ENCODE measurements at places on chromosomes 2 and 18.

DNA sequence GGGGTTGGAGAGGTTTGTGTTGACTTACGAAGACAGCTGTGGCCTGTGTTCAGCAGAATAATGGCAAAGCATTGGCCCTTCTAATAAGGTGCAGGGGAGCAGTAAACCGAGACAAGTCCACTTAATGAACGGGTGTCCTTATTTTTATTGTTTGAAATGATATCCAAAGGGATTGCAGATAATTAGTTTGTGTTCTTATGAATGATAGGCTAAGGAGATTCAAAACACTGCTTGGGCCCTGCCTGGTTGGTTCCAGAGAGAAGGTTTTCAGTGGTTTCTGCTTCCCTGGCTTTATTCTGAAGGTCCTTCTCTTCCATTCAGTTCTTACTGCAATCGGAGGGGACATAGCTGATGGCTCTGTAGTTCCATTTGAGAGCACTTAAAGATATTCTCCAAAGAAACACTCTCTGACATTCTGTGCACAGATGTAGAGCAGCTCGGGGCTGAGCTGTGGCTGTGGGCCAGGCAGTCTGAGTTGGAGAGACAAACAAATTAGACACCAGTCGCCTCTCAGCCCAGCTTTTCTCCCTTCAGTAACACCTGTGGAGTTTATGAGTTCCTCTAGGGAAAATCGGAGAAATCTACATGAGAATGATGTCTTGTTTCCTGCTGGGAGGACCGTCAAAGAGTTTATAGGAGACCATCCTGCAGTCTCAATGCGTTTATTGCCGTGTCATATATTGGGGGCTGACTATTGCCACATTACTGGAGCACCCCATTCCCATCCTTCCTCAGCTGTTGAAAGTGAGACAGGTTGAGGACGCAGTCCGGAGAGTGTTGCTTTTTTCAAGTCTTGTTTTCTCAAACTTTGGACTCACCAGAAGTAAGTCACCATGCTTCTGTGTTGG, 6.5 kb downstream of the GREB1 start:
- DNase-seq = no peak

- no peak for DNase-seq
These were observed 283.6 kb downstream of the RBM43 start for GRCh38 chr2:150978053-150978452.

- no peak for DNase-seq
These were observed 60.7 kb downstream of the TTC27 start for GRCh38 chr2:32688541-32688940.

DNA sequence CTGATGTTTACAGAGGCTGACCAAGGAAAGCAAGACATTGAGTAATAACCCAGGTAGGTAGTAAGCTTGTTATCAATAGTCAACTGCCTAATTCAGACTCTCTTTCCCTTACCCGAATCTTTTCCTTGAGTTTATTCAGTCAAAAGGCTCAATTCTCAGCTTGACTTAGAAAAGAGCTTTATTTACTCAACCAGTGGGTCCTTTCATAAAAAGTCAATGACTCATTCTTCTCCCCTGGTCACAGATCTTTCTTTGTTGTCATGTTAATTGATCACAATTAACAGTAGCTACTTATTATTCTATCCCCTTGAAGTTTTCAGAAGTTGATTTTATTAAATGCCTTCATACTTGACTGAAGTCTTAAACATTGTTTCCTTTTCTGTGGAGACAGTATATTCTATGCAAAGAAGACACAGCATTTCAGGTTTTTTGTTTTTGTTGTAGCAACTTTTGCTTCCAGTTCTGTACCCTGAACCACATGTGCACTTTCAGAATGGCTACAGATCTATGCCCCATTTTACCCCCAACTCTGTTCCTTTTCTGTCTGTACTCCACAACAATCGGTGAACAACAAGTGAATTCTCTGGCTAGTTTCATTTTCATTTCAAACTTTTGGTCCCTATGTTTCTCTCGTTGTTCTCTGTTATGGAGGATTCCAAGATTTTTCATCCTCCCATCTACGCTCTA, 428.3 kb downstream of the NCKAP5 start:
- DNase-seq = no peak

DNA sequence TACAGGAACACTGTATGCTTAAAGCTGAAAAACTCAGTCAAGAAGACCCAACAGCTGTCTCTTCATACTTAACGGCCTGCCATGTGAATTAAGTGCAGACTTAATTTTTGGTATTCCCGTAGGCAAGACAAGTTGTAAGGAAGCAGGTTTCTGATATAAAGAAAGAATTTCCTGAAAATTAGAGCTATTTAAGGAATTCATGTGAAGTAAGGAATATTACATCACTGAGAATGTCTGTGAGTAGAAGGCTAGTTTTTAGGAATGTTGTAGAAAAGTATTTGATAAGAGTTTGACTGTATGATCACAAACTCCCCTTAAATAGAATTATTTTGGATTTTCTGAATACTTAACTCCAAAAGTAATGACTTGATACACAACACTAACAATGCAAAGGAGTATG, 51.0 kb downstream of the WDR33 start:
- no peak for DNase-seq

DNA sequence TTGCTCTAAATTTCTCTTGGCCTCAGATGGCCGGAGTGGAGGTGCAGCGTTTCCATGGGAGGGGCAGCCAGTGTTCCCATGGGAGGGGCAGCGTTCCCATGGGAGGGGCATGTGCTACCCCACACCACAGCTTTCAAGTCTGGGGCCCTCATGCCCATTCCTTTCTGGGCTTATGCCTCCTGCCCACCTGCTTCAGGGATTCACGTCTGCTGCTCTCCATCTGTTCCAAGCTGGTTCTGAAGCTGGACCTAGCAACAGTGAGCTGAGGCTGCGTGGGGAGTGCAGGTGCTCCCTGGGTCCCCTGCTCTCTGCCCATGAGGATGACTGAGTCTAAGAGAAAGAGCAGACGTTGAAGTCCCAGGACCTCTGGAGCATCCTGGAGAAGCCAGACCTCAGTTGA, 243.1 kb upstream of the PXDN start:
- DNase-seq = no peak

GRCh38 chr2:72821983-72822382, 3.9 kb downstream of the EXOC6B start:
- no peak for DNase-seq

GRCh38 chr2:207419331-207419730, 110.4 kb upstream of the CREB1 start:
- no peak for DNase-seq

GRCh38 chr2:166491461-166491860, 2.6 kb downstream of the SCN7A start:
- DNase-seq = no peak

DNA sequence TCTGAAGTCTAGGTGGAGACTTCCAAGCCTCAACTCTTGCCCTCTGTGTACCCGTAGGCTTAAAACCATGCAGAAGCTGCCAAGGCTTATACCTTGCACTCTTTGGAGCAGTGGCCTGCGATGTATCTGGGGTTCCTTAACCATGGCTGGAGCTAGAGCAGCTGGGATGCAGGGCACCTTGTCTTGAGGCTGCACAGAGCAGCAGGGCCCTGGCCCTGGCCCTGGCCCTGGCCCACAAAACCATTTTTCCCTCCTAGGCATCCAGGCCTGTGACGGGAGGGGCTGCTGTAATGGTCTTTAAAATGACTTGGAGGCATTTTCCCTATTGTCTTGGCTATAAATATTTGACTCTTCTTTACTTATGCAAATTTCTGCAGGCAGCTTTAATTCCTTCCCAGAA, 19.2 kb downstream of the SERPINB4 start:
- no peak for DNase-seq

DNA sequence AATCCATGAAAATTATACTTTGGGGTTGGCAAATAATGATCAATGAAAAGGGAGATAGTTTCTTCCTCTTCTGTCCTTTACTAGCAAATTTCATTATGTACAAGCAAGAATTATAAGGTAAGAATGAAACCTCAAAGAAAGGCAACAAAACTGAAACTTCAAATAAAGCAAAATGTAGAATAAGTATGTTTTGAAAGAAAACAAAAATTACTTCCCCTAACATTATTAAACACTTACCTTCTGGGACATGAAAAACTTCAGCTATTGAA, 29.4 kb downstream of the THADA start:
- no peak for DNase-seq
